ACHN (cell line): ENCODE measurements at places on chromosomes 7 and 10.
A peak's percentile ranks its signal among the peaks of the same experiment; 100 is the strongest.

GRCh38 chr7:155261031-155261985 is 36.4 kb upstream of the INSIG1 start:
- no peak for DNase-seq

DNA sequence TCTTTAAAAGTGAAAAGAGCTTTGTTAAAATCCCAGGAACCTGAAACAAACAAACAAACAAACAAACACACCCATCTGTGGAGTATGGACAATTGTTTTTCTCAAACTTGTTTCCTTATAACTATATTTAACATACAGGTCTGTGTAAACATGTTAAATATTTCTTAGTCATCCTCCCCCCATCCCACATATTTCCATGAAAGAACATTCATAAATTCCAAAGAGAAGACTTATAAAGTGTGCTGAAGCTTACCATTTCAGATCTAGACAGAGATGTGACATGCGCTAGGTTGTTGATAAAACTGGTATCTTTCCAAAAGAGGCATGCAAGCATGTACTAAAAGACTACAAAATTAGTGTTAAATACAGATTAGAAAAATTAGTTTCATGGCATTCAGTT is 6.5 kb downstream of the FKBP14 start:
- DNase-seq: no peak

- no peak for DNase-seq
These were observed 7.2 kb upstream of the MLXIPL start for GRCh38 chr7:73631558-73631957.

DNA sequence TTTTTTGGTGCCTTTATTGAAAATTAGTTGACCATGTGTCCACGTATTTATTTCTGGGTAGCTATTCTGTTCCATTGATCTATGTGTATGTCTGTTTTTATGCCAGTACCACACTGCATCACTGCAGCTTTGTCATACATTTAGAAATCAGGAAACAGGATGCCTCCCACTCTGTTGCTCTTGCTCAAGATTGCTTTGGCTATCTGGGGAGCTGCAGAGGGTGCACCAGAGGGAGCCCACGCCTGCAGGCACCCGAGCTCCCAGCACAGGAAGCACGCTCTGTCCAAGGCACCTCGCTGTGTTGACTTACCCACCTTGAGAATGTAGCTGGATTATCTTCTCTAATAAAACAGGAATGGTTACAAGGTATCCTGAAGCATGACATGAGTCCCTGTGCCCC is 301.7 kb downstream of the TCERG1L start:
- DNase-seq: no peak

- DNase-seq: no peak
These were observed 121.7 kb upstream of the COL1A2 start for GRCh38 chr7:94272821-94273583.

DNA sequence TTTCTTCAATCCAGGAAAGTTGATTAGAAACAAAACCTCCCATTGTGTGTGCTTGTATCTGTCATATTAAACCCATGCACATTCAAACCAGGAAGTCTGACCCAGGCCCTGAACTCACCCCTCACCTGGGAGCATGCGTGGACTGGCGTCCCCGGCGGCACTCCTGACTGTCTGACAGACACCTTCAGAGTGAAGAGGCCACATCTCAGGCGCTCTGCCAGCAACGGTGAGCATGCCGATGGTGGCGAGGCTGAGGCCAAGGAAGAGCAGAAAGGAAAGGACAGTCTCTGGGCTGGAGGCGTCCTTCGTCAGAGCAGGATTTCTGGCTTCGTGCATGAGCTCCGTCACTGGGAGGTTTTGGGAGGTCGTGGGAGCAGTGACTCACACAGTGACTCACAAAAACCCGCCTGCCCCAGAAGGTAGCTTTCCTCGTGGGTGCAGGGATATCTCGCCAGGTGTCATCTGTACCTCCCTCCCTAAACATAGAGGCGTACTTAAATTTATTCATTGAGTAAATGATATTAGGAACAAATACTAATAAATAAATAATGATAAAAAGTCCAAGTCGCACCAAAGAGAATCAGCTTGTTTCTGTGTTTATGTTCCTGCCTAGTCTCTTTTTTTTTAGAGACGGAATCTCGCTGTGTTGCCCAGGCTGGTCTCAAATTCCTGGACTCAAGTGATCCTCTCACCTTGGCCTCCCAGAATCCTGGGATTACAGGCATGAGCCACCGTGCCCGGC is 13.5 kb downstream of the IQCE start:
- peak; percentile 69 for DNase-seq

- peak; percentile 25 for DNase-seq
These were observed 133.1 kb downstream of the TFPI2 start for GRCh38 chr7:93757426-93757825.

DNA sequence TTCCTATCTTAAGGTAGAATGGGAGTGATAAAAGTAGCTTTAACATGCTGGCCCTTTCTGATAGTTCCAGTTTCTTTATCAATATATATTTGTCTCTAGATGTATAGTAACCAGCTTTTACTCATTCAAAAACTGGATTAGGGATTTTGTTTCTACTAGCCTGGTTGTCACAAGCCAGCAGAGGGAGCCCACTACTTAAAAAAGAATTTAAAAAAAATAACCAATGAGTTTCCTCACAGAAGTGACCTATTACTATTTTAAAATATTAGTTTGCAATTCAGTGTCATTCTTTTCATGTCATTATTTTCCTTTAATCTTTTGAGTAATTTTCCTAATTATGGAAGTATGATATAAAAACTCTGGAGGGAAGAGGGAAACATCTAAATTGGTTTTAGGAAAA is 142.1 kb downstream of the PHTF2 start:
- peak; percentile 62 for DNase-seq

- peak; percentile 46 for DNase-seq
These were observed 2.6 kb upstream of the ZNF438 start for GRCh38 chr10:31034098-31034909.

- peak; percentile 55 for DNase-seq
These were observed 16.4 kb upstream of the ABCA13 start for GRCh38 chr7:48154792-48155413.

DNA sequence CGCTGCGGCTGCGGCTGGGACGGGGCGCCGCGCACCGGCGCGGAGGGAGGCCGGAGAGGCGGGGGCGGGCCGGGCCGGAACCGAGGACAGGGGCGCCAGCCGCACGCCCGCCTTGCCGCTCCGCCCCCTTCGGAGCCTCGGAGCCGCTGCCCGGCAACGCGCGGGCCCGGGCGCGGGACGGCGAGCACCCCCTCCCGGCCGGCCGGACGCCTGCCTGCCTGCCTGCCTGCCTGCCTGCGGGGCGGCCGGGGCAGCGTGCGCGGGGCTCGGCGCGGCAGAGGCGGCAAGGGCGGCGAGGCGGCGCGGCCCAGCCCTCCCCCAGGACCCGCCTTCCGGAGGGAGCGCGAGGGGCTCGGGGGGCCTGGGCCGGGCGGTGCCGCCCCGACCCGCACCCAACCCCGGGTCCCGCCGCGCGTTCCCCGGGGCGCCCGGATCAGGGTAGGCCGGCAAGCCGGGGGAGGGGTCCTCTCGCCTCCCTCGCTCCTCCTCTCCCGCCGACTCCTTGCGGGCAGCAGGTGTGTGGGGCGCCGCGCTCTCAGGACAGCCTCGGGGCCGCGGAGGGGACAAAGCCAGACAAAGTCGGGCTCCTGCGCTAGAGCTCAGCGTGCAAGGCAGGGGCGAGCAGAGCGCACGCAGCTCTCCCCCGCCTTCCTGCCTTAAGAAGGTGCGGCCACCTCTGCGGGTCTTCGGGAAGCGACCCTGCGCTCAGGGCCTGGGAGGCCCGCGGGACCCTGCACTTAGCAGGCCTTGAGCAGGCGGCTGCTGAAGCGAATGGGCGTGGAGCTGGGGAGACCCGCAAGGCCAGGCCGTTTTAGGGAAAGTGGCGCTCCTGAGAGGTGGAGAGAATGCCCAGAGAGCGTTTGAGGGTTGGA is at the start of gene KIAA1549:
Gene KIAA1549, minus strand, starts transcription at position 58 of the 872 bp plus-strand sequence. CDS start 120 bp downstream, outside the sequence.
- peak; percentile 87 for DNase-seq

DNA sequence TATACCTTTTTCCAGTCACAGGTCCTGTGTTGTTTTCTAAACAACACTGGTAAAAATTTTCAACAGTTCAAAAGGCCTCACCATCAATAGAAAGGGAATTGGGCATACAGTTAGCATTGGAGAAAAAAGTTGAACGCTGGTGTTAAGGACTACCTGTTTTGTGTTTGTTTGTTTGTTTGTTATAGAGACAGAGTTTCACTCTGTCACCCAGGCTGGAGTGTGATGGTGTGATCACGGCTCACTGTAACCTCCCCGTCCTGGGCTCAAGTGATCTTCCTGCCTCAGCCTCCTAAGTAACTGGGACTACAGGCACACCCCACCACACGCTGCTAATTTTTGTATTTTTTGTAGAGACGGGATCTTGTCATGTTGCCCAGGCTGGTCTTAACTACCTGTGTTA is 306.1 kb downstream of the PRPF18 start:
- DNase-seq: no peak

DNA sequence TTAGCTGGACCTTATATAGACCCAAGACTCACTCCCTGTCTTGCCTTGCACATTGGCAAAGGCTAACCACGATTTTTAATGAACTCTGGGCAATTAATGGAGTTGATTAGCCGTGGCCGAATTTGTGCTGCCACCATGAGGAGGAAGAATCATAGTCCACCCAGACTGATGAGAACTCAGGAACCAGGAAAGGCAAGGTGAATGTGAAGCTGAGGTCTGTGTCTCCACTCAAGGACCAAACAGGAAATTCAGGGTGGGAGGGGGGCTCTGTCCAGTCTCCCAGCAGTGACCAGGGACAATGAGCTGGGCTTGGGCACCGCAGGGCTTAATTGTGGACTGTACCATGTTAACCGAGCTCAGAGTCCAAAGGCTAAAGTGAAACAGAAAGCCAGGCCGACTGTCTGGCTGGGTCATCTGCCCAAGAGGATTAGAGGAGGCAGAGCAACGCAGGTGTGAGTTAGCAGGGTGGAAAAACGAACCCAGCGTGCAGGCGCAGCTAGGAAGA is 127.0 kb upstream of the JCAD start:
- DNase-seq: peak; percentile 66

GRCh38 chr10:29908962-29909361 is 150.4 kb downstream of the JCAD start:
- DNase-seq: no peak

DNA sequence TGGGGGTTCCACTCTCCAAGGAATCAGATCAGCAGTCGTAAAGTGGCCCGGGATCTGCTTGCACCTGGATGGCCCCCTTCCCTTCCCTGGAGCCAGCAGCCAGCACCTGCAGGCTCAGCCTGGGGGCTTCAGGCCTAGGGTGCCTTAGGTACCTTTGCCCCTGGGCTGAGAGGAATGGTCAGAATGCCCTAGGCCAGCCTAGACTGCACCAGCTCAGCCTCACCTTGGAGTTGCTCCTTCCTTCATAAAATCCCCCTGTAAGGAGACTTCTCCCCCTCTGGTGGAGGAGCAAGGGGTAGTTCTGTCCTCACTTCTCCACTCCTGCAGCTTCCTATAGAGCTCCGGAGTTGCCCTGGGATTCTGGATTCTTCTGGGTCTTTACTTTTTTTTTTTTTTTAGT is 32.4 kb upstream of the LBX1 start:
- no peak for DNase-seq

DNA sequence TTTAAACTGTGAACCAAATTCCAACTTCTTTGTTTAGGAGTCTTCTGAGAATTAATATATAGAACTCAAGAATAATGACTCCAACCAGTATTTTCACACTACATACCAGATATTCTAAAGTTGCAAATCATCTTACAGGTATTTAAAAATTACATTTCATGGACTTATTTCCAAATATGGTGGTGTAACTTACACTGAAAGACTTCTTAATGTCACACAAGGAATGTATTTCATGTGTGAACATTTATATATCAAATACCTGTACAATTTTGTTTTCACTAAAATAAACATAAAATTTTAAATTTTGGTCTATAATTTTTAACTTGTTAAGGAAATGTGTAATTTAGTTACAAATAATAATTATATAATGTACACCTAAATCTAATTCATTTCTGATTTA is 2.6 kb upstream of the CDK6 start:
- DNase-seq: no peak

- DNase-seq: peak; percentile 76
These were observed 127.9 kb upstream of the PRSS58 start for GRCh38 chr7:142385491-142386340.

GRCh38 chr7:79347351-79347750 is 106.1 kb downstream of the MAGI2 start:
- no peak for DNase-seq

- DNase-seq: no peak
These were observed 199.7 kb upstream of the PITRM1 start for GRCh38 chr10:3372281-3372680.

- no peak for DNase-seq
These were observed 17.1 kb downstream of the UNCX start for GRCh38 chr7:1249731-1250130.

- no peak for DNase-seq
These were observed 183.7 kb downstream of the SORCS1 start for GRCh38 chr10:106980495-106981451.

DNA sequence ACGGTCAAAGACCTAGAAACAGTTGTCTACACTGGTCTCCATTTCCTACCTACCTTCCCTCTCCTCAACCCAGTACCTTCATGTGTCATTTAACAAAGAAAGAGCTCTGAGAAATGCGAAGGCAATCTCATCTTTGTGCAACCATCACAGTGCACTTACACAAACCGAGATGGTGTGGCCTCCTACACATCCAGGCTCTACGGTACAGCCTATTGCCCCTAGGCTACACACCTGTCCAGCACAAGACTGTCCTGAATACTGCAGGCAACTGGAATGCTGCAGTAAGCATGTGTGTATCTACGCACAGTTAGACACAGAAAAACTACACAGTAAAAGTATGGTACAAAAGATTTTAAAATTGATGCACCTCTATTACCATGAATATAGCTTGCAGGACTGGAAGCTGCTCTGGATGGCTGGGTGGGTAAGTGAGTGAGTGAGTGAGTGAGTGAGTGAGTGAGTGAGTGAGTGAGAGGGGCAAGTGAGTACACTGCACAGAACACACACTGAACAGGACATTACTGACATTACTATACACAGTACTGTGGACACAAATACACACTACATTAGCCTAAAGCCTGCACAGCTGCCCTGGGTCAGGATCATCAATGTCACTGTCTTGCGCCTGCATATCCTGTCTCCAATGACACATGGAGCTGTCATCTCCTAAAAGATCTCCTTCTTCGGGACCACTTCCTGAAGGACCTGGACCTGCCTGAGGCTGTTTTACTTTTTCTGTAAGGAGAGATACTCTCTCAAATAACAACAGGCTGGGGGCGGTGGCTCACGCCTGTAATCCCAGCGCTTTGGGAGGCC is 18.5 kb downstream of the ITGB1 start:
- no peak for DNase-seq

DNA sequence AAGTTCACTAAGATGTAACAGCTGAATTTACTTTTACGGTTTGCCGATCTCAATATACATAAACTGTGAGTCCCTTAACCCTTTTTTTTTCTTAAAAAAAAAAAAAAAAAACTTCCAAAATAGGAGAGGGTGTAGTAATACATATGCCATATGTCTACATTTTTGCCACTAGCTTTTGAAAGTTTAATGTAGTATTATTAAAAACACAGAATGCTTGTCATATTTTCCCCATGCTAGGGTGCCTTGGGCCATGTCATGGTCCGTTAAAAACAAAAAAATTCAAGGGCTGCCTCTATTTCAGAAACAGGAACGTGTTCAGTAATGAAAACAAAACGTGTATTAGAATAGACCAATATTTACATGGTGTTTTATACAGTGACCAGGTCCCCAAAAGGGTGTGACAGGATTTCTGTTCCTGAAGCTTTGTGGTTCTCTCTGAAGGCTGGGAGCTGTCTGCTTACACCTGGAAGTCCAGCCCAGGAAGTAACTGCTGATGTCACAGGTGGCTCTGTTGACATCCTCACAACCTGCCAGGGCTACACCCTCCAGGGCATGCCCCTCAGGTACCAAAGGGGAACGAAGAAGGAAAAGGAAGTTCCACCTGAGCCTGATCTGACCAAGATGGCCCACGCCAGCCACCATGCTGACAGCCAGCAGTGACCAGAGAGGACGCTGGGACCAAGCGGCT is 79.0 kb downstream of the COBL start:
- DNase-seq: no peak
